ENCODE measurements at places on chromosomes 1 and 21.

DNA sequence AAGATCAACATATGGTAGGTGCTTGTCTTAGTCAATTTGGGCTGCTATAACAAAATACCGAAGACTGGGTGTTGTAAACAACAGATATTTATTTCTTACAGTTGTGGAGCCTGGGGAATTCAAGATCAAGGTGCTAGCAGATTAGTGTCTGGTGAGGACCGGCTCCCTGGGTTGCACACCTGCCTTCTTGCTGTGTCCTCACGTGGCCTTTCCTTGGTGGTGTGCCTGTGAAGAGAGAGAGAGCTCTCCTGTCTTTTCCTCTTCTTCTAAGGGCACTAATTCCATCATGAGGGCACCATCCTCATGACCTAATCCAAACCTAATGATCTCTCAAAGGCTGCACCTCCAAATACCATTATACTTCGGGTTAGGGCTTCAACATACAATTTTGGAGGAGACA lies 45.8 kb upstream of the ATF3 start:
- DNase-seq, result no peak

DNA sequence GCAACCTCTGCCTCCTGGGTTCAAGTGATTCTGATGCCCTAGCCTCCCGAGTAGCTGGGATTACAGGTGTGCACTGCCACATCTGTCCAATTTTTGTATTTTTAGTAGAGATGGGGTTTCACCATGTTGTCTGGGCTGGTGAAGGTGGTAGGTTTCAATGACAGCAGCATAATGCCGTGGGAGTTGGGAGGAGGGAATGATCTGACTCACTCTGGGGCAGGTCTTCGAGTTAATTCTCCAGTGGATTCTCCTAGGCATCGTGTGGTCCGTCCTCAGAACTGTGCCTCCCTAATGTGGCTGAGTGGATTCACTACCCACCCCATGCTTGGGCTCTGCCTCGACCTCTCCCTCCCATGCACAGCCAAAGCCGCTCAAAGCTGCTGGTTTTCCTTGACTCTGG lies 1.7 kb upstream of the GPR37L1 start:
- no peak for DNase-seq

DNA sequence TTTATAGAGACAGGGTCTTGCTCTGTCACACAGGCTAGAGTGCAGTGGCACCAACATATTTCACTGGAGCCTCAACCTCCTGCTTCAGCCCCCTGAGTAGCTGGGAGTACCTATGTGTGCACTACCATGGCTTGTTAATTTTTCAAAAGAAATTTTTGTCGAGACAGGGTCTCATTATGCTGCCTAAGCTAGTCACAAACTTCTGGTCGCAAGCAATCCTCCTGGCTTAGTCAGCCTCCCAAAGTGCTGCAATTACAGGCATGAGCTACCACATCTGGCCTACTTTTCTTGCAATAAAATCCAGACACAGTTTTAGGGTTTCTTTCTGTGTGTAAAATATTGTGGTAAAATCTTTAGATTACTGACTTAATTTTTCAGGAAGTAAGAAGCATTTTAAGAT lies 27.9 kb upstream of the NTPCR start:
- DNase-seq, result no peak

GRCh38 chr1:58943776-58944175 lies 159.9 kb upstream of the JUN start:
- DNase-seq, result no peak
